ENCODE measurements at places on chromosomes 5 and 9. TPM values are rescaled to one million over a fixed set of nuclear protein-coding genes. Genes with fewer than 3 reads are reported as not detected.

GARNL3 gene
- 1.0 TPM for total RNA-seq

PRR16 gene
- total RNA-seq, result 0.63 TPM

IL3 gene
- not detected for total RNA-seq

RLN2 gene
- 0.31 TPM for total RNA-seq

THBS4 gene
- total RNA-seq, result 0.10 TPM

ST8SIA4 gene
- 20.7 TPM for total RNA-seq

IL31RA gene
- 1.8 TPM for total RNA-seq

IFNA2 gene
- total RNA-seq, result 0.21 TPM

ROPN1L gene
- 0.42 TPM for total RNA-seq

MARCOL gene
- total RNA-seq, result not detected

C5orf58 gene
- total RNA-seq, result not detected

C1QTNF3 gene
- total RNA-seq, result 3.6 TPM

RNF208 gene
- 0.31 TPM for total RNA-seq

CCL27 gene
- 0.21 TPM for total RNA-seq

PIP5KL1 gene
- total RNA-seq, result 0.42 TPM

FIBCD1 gene
- not detected for total RNA-seq

TXNDC8 gene
- total RNA-seq, result not detected

FBXL17 gene
- 19.3 TPM for total RNA-seq

FOXD4L6 gene
- not detected for total RNA-seq

PCDHGB6 gene
- total RNA-seq, result 0.63 TPM

SPATA31C1 gene
- not detected for total RNA-seq

PCDHA7 gene
- not detected for total RNA-seq

SPATA31D4 gene
- not detected for total RNA-seq

SHOC1 gene
- total RNA-seq, result under 0.01 TPM

NCS1 gene
- 0.42 TPM for total RNA-seq

PDLIM4 gene
- total RNA-seq, result not detected

INSL4 gene
- total RNA-seq, result not detected

SLC36A2 gene
- not detected for total RNA-seq

DYNC2I2 gene
- 2.1 TPM for total RNA-seq

C1QTNF2 gene
- 0.10 TPM for total RNA-seq

SYK gene
- 38.9 TPM for total RNA-seq

UBE2QL1 gene
- total RNA-seq, result not detected

KIF4B gene
- total RNA-seq, result not detected

Measured in mononuclear cell (primary cell).